Activated CD4-positive, alpha-beta T cell treated with anti-CD3 and anti-CD28 coated beads for 24 hours (primary cell): ENCODE measurements at places on chromosomes 2 and 18.

- no peak for DNase-seq
Measured at GRCh38 chr18:27954226-27954625, 222.7 kb downstream of the CDH2 start.

- DNase-seq, result no peak
Measured at GRCh38 chr18:32478317-32478716, 7.6 kb upstream of the GAREM1 start.

- DNase-seq, result no peak
Measured at GRCh38 chr18:21298351-21298750, 56.3 kb downstream of the GREB1L start.

DNA sequence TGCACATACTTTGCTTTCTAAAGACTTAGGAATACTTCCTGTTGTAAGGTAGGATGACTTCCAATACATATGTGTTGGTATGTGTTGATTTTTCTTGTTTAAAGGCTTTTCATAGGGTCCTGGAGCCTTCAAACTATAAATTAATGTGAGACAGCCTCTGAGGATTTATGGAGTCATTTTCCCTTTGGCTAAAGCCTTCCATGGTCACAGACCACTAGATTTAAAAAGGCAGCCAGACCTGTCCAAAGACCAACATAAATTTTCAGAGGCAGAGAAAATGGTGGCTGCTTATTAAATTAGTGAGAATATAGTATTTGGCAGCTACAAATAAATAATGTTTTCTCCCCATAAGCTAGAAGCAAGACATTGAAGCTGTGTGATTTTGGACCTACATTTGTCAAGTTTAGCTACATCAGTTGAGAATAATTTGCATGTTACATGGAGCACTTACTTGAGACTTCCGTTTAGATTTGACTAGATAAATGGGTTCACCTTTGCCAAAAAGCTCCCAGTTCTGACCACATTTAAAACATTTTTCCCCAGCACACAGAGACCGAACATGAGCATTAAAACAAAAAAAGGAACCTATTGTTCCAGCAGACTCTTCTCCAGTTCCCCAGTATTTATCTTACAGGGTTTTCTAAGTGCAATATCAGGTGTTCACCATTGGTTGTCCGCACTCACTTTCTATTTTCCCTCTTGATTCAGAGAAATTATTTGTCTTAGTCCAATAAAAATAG lies 402.9 kb downstream of the PARD3B start:
- no peak for DNase-seq

DNA sequence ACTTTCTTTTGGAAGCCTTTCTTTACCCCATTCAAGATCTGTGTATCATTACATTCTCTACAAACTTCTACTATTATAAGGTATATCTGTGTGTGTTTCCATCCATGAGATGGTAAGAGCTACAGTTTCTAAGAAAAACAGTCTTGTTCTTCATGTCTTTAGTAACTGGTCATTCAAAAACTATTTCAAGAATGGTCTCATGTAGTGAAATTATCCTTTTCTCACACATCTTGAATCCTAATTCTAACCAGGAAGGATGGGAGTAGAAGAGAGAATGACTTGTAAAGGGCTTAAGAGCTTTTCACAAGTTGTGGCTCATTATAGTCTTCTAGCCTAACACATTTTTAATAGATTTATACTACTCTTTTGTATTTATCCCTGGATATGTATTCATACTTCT lies 47.3 kb downstream of the ROCK1 start:
- DNase-seq, result no peak

- no peak for DNase-seq
Measured at GRCh38 chr18:11553098-11553940, 56.1 kb upstream of the SLC35G4 start.

DNA sequence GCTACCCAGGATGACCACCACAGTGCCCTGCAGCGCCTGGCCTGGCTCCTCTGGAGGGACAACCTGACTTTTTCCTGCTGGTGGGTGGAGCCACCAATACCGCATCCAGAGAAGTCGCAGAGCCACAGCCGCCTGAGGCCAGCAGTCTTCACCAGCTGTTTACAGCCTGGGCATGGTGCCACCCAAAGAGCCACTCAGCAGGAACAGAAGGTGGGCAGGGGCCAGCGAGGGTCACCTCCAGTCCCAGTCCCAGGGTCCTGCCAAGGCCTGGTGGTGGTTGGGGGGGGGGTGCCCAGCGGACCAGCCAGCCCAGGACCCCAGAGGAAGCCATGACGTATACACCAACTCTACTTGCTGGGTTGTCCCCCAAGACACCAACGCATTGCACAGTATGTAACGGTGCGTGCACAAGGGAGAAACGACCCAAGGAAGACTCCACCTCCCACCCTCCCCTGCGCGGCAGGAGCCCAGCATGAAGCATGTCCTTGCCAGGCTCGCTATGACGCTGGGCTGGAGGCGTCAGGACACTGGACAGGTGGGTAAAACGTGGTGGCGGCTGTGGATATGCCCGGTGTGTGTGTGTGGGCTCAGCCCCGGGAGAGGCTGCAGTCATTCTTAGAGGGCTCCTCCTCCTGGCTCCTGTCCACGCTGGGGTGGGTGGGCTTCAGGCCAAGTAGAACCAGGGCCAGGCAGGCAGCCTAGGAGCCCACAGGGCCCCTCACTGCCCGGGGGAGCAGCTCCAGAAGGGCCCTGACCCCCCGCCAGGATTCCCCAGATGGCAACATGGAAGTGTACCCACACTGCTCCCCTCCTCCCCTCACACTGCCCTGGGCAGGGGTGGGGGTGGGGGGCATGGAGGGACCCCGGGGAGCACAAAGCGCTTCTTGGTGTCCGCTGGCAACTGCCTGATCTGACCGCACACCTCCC lies 49.3 kb downstream of the HS6ST1 start:
- no peak for DNase-seq

GRCh38 chr18:56451188-56451587 lies 187.2 kb downstream of the TXNL1 start:
- DNase-seq, result no peak
